ENCODE measurements at places on chromosomes 16 and 17.
A peak's percentile ranks its signal among the peaks of the same experiment; 100 is the strongest.

DNA sequence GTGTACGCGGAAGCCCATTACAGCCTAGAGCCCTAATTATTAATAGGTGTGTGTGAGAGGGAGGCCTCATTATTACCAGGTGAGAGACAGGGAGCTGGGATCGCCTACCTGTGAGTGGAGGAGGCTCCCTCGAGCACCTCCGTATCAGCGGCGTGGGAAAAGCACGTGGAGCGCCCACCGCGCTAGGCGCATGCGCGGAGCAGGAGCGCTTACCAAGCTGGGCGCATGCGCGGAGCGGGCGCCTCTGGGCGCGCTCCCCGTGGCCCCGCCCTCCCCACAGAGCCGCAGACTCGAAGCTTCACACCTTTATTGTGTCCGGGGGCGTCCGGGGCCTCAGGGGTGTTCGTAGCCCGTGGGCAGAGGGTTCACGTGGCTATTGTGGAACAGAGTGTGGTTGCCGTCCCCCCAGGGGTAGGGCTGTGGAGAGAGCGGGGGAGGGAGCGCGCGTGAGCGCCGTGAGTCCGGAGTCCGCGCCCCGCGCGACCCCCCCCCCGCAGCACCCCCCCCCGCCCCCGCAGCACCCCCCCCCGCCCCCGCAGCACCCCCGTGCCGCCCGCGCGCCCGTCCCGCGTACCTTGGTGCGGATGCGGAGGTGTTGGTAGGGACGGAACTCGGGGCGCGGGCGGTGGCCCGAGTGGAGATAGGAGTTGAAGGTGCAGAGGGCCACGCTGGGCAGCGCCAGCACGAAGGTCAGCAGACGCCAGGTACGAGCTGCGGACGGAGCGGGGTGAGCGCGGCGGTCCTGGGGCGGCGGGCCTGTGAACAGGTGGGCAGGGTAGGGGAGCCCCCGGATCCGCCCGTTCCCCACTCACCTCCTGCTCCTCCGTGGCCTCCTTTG, 500 bp downstream of the COX6A2 start:
- DNase-seq: peak; percentile 39

DNA sequence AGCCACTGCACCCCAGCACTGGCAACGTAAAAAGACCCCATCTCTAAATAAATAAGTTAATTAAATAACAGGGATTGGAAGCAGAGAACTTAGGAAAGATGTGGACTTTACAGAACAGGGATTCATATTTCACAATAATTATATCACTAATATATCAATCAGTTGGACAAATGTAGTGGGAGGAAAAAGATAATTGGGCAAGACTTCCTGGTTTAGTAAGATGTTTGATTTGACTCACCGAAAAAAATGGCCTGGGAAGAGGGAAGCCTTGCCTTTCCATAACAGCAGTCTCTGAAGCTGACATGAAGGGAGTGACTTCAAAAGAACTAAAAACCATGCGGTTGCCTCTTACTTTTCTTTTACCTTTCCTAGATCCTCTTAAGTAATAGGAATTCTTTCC, 15.2 kb upstream of the C17orf78 start:
- no peak for DNase-seq

- no peak for DNase-seq
These were observed 3.9 kb downstream of the RAI1 start for GRCh38 chr17:17684906-17685774.

DNA sequence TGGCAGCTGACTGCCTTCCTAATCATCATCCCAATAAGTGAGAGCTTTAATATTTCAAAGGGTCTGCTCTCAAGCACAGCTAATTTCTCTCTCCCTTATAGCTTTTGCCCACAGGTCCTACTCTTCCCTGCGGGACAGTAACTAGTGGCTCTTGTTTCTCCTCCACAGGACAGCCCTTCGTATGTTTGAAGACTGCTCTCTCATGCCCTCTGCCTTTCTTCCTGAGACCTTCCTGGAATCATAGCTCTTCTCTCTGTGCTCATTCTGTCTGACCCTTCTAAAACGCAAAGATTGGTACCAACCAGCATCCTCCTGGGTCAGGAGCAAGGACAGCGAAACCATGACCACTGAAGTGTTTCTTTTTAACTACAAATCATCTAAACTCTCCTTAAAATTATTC, 168.9 kb downstream of the GRIN2A start:
- no peak for DNase-seq

DNA sequence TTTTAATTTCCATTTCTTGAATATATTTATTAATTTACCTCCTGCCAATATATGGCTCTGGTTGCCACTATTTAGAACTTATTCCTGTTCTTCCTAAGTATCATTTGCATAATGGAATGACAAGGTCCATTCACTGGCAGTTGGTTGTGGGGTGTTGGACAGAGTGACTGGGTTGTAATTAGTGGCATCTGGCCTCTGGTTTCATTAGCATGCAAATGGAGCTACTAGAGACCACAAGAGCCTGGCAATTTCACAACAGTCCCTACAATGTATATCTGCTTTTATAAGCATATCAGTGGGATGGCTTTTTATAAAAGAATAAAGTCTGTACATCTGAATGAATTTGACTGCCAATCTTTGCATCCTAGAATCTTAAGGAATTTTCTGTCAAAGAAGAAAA, 1030.9 kb upstream of the CDH8 start:
- DNase-seq: no peak

DNA sequence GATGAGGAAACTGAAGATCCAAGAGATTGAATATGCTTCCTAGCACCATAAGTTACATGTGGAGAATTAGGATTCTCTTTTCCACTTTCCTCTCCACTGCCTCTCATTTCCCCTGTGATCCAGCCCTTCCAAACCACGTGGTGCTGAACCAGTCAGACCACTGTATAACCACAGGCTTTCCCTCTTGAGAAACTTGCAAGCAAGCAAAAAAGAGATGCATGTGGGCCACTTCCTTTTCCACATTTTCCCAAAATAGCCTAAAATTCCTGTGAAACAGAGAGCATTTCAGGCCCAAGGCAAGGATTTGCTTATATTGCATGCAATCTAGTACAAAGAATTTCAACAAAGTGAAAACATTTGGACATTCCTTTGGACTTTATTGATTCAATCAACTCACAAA, 59.3 kb upstream of the KSR1 start:
- DNase-seq: no peak

GRCh38 chr17:59361386-59361785, 29.9 kb downstream of the YPEL2 start:
- DNase-seq: no peak

DNA sequence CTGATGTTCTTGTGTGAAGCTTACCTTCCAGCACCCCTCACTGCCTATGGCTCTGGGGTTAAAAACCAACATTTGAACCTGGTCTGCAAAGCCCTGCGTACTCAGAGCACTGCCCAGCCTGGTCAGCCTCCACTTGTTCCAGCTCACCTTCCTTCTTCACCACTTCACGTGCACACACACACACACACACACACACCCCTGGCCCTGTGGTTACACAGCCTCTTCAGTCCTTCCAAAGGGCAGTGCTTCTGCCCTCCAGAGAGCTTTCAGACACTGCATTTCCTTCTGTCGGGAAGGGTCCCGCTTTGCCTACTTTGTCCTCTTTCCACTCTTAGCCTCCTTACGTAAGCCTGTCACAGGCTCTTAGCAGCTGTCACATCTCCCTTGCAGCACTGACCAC, 9.6 kb upstream of the TMEM220 start:
- no peak for DNase-seq

- no peak for DNase-seq
These were observed 12.0 kb upstream of the PNPO start for GRCh38 chr17:47929218-47930000.

DNA sequence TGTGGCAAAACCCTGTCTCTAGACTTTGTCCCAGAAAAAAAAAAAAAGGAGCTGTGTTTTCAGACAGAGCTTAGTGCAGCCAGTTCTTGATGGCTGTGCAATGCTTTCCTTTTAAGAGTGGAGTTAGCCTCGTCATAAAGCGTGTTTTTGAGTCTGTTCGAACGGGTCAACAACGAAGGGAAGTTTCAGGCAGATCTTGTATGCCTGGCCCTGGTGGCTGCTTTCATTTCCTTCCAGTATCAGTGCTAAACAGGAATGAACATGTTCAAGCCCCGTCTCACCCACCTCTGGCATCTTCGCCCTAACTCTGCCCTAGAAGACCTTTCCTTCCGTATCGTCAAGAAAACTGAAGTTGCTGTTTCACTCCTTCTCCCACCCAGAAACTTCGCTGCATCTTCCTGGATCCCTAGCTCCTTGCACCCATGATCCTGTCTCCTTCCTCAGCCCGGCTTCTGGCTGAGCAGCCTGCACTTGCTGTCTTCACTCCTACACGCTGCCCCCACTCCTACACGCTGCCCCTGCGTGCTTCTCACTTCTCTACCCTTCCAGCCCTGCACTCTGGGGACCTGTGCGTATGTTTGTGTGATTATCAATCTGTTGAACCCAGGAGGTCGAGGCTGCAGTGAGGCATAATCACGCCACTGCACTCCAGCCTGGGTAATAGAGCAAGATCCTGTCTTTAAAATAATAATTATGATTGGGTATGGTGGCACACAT, 55.3 kb downstream of the USP10 start:
- DNase-seq: no peak

DNA sequence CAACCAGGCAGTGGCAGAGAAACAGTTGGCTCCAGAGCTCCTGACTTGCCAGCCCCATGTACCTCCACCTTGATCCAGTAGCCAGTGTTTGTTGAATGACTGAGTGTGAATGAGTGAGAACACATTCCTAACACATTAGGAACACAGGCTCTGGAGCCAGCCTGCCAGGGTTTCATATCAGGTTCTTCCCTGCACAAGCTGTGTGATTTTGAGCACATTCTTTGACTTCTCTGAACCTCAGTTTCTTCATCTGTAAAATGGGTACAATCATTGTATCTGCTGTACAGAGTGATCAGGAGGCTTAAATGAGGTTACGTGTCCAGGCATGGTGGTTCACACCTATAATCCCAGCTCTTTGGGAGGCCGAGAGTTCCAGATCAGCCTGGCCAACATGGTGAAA, 13.3 kb upstream of the RMI2 start:
- DNase-seq: no peak

- no peak for DNase-seq
These were observed 1.2 kb upstream of the AMFR start for GRCh38 chr16:56426585-56426984.

GRCh38 chr17:49690256-49690655, 12.4 kb upstream of the SPOP start:
- no peak for DNase-seq

GRCh38 chr16:8908810-8909468, 26.8 kb downstream of the LITAFD start:
- DNase-seq: no peak

DNA sequence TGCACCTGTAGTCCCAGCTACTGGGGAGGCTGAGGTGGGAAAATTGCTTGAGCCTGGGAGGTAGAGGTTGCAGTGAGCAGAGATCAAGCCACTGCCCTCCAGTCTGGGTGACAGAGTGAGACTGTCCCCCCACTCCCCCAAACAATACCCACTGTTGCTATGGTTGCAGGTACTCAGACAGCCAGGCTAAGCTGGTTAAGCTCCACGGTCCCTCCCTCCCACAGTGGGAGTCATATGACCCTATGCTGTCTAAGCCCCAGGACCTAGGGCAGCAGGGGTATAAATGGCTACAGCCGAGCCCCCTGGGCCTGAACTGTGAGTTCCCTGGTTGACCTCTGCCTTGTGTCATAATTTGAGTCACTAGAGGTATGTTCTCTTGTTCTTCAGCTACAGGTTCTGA, 15.9 kb upstream of the RPRML start:
- no peak for DNase-seq

GRCh38 chr16:49688036-49688697, 167.7 kb downstream of the ZNF423 start:
- DNase-seq: no peak

GRCh38 chr16:81929841-81930240, 81.4 kb downstream of the SDR42E1 start:
- no peak for DNase-seq

DNA sequence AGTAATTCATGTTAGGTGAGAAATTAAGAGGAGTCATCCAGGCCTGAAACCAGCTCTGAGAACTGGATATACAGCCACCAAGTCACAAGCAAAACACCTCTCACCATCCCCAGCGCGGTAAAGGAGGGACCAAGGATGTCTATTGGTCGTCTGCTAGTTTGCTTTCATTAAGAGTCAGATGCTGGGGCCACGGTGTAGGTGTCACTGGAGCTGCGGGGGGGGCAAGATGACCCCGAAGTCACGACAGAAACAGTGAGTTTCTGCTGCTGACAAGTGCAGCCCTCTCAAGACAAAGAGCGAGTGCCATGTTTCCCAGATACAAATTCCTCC, 790 bp downstream of the NCBP3 start:
- no peak for DNase-seq

DNA sequence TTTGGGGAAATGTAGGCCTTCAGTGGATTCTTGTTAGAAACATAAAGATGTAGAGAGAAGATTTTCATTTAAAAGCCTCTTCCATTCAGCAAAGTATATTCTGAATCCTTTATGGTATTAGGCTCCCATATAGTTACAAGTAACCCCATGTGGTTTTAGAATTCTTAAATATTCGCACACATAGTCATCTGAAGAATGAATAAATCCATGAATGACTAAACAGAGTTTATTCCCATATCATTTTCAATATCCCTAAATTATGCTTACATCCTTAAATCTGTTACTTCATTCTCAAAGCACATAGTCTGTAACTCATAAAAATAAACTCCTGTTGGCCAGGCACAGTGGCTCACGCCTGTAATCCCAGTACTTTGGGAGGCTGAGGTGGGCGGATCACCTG, 962.1 kb downstream of the KCNJ18 start:
- DNase-seq: no peak
